ENCODE measurements at places on chromosomes 5 and 9. TPM values are rescaled to one million over a fixed set of nuclear protein-coding genes. Genes with fewer than 3 reads are reported as not detected.

Gene LPAR1
- total RNA-seq: 34.3 TPM

Gene GPR21
- total RNA-seq: 3.7 TPM

Gene ANKRD18B
- total RNA-seq: 1.6 TPM

Gene SPACA9
- total RNA-seq: 5.8 TPM

DNA sequence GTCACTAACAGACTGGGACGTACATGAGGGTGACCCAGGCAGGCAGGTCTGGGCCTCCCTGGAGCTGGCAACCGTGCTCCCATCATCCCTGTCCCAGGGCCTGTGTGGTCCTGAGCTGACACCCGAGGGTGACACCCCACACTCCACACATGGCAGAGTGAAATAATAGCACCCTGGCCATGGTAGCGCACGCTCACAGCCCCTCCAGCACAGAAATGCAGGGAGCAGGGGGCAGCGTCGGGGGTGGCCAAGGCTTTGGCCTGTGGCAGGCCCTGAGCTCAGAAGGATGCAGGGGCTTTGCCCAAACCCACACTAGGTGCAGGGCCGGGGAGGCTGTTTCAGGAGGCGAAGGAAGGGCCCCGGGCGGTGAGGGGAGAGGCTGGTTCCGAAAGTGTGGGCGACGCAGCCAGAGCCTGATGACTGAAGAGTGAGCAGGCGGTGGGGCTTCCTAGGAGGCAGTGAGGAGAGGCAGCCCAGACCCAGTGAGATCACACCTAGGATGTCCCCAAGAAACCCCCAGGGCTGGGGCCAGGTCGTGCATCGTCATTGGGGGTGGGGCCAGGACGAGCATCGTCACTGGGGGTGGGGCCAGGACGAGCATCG lies 12.9 kb downstream of the OR2V2 start:
- DNase-seq: no peak

DNA sequence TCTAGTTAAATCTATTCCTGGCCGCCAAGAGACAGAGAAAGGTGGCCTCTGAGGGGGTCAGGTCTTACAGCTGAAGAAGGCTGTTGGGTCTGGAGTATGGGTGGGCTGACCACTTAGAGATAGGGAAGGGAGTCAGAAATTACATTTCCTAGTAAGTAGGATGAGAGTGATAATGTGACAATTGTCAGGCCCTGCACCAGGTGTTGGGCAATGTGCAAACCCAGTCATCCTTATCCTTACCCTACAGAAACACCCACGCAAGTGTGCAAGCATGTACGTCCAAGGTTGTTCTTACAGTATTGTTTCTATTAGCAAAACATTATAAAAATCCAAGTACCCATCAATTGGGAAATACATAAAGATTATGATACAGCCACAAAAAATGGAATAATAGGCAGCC lies 9.5 kb downstream of the SPAAR start:
- no peak for DNase-seq

DNA sequence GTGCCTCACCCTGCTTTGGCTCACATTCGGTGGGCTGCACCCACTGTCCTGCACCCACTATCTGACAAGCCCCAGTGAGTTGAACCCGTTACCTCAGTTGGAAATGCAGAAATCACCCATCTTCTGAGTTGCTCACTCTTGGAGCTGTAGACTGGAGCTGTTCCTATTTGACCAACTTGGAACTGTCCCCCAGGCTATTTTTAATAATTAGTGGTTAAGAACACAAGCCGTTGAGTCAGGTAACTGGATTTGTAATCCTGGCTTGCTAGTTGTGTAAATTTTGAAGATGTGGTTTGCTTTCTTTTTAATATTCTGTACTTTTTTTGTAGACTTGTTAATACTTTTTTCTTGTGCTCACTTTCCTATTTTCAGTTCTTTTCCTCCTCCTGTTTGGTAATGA lies 81.2 kb downstream of the CNTLN start:
- DNase-seq: no peak

DNA sequence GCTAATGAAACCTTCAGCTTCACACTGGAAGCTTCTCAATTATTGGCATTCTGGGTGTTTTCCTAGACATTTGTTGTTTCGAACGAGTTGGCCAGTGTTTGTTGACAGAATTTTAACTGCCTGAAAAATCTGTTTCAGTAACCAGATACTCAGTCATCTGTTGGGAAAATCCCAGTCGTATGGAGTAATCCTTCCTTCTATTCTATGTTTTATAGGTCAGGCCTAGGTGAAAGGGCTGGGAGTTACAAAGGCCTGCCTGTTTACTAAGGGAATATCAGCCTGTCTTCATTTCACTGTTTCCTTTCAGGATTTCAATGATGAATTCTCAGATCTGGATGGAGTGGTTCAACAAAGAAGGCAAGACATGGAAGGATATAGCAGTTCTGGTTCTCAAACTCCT lies 59.9 kb downstream of the GRAMD2B start:
- no peak for DNase-seq

DNA sequence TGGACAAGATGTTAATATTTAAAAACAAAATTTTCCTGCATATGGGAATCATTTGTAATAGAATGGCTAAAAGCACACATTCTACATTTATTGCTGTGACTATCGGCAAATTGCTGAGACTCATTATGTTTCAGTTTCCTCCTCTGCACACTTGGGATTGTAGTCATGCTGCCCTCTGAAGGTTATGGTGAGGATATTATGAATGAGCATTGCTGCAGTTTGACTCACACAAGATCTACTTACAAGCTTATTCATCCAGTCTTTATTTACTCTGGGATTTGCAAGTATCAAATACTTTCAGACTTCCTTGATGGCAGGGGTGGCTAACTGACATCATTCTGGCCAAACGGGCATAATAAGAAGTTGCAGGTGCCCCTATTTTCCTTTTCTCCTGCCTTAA lies 9.5 kb upstream of the NFIL3 start:
- DNase-seq: no peak

DNA sequence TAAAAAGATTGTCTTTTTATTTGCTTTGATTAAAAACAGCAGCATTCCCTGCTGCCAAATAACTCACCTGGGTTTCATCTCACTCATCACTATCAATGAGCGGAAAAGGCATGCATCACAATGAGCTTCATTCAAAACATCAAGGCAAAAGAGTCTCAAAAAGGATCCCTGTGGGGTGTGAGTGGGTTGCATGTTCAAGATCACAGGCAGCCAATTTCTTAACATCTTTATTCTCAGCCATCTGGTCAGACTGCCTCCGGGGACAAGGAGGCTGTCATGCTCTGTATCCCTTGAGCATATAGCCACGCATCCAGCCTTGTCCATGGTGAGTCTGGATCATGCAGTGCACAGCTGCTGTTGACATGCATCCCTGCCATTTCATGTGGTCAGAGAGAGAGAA lies 117.1 kb downstream of the ICE1 start:
- no peak for DNase-seq

GRCh38 chr9:101325053-101325452 lies 59.8 kb downstream of the BAAT start:
- no peak for DNase-seq
